ENCODE measurements at places on chromosomes 16 and 17.

GRCh38 chr16:85460252-85461021 lies 152.7 kb upstream of the GSE1 start:
- no peak for DNase-seq

DNA sequence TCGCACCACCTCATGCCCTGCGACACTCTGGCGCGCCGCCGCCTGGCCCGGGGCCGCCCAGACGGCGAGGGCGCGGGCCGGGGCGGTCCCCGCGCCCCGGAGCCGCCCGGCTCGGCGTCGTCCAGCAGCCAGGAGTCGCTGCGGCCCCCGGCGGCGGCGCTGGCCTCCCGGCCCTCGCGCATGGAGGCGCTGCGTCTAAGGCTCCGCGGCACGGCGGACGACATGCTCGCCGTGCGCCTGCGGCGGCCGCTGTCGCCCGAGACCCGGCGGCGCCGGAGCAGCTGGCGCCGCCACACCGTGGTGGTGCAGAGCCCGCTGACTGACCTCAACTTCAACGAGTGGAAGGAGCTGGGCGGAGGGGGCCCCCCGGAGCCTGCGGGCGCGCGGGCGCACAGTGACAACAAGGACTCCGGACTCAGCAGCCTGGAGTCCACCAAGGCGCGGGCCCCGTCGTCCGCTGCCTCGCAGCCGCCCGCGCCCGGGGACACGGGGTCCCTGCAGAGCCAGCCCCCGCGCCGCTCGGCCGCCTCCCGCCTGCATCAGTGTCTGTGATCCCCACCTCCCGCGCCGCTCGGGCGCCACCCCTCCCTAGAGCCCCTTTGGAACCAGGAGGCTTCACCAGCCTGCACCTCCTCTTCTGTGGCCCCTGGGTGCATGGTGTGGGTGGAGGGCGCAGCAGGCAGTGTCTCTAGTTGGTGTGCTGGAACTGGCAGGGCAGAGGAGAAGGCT lies 82.3 kb downstream of the ARHGAP23 start:
- no peak for DNase-seq

DNA sequence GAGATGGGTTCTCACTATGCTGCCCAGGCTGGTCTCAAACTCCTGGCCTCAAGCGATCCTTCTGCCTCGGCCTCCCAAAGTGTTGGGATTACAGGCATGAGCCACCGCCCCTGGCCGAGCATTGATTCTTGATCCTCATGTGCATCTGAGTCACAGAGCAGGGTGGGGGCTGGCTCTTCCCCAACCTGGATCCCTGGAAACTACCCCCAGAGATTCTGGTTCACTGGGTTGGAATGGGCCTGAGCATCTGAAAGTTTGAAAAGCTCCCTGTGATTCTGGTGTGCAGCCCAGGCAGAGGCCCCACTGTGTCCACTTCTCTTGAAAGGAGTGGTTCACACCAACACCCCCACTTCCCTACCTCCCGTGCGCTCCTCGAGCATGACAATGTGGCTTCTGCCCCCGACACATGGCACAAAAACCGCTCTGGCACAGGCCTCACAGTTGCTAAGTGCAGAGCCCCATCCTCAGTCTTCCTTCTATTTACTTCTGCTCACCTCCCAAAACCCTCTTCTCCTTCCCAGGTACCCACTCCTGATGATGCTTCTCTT lies 4.6 kb downstream of the QPRT start:
- DNase-seq = no peak

GRCh38 chr16:19515757-19516156 lies 6.1 kb downstream of the GDE1 start:
- DNase-seq = no peak

GRCh38 chr16:29674188-29674587 lies 4.8 kb upstream of the QPRT start:
- DNase-seq = no peak

GRCh38 chr16:80824623-80825364 lies 20.4 kb upstream of the CDYL2 start:
- DNase-seq = no peak

- no peak for DNase-seq
Observed at GRCh38 chr17:27319541-27320221, 25.8 kb downstream of the WSB1 start.

GRCh38 chr17:73569762-73570319 lies 74.4 kb downstream of the SDK2 start:
- DNase-seq = no peak

DNA sequence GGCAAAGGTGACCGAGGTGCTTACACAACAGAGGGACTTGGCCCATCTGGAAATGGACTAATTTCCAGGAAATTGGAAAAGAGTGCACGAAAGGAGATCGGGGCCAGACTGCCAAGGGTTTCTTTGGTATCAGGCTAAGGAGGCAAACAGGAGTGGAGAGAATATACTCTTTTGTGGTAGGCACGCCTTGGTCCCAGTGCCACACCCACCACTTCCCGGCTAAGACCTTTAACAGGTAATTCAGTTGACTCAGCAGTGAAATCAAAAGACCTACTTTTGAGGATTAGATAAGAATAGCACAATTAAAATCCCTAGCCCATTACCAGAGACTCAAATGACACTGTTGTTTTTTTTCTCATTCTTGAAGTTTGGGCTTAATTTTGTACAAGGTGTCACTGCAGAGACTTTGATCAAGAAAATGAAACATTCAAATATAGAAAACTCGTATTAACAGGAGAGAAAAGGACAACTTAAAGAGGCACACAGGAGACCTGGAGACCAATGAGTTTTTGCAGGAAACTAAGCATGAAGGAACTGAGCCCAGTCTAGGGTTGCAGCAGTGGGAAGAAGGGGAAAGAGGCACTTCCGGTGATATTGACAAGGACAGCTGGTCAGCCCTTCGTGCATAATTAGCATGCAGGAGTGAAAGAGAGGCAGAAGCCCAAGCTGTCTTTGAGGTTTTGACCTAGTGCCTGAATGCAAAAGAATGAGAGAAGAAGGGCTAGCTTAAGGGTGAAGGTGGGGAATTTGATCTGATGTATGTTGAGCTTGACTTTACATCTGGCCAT lies 265.5 kb upstream of the CCL2 start:
- DNase-seq = no peak

DNA sequence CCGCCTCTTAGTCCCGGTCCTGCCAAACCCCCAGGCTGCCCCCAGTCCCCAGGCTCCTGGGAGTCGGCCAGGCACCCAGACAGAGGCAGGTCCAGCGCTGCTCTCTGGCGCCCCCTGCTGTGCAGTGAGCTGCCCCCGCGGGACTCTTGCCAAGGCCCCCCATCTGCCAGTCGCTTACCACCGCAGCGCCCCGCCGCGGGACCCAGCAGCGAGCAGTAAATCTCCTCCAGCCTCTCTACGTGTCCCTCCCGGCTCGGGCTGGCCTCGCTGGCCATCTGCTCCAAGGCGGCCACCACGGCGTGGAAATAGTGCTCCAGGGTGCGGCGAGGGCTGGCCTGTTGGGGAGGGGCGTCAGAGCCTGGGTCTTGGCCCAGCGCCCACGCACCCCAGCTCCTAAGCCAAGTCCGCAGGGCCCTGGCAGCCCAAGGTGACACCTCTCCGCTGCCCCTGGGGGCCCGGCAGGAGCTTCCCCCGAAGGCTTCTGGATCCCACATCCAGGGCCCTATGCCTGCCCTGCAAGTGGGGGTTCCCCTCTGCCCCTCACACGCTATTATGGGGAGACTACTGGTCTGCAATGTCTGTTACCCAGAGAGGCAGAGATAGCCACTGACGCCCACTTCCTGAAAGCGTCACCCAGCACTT lies 33.7 kb upstream of the MFSD6L start:
- peak; percentile 7 for DNase-seq
